ENCODE measurements at places on chromosomes 11 and 22.

GRCh38 chr11:64843686-64844329, 645 bp downstream of the CDC42BPG start:
- no peak for DNase-seq

GRCh38 chr22:49754696-49755630, 72.7 kb downstream of the BRD1 start:
- DNase-seq: no peak

DNA sequence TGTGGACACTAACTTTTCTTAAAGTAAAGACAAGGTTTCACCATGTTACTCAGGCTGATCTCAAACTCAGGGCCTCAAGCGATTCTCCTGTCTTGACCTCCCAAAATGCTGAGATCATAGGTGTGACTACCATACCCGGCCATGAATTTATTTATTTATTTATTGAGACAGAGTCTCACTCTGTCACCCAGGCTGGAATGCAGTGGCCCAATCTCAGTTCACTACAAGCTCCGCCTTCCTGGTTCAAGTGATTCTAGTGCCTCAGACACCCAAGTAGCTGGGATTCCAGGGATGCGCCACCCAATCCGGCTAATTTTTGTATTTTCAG, 29.7 kb upstream of the PCF11 start:
- no peak for DNase-seq

DNA sequence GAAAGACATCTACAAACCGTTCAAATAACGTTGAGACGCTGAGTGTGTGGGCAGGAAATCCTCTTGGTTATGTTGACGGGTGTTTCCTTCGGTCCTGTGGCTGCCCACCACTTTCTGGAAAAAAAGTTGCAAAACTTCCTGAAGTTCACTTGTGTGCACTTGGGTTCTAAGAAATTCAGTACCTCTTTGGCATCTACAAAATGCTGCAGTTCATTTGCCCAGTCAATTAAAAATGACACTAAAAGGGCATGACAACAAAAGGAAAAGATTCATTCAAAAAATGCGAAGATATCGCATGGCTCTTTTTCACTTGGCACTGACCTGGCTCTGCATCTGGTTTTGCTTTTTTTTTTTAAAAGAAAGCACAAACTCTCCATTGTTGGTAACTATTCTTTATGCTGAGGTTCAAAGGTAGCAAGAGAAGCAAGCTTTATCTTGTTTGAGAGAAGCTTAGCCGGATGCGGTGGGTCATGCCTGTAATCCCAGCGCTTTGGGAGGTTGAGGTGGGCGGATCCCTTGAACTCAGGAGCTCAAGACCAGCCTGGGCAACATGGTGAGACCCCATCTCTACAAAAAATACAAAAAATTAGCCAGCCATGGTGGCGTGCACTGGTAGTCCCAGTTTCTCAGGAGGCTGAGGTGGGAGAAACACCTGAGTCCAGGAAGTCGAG, 10.6 kb upstream of the XBP1 start:
- DNase-seq: peak; percentile 27

DNA sequence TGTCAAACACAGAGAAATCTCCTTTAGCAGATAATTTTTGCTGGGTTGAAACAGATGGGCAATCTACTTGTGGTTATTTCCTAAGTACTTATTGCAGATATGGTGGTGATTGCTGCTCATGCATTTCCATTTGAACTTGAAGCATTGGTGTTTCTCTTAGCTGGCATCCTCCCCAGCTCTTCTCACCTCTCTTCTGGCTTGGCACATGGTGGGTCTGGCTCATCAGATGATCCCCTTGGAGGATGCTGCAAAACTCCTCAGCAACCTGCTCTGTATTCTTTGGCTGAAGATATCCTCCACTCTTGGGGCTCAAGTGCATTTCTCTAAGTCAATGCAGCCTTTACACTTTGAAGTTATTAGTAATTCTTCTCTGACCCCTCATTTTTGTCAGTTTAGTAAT, 87.3 kb upstream of the MYO18B start:
- DNase-seq: no peak

GRCh38 chr11:45085646-45086501, 60.6 kb upstream of the PRDM11 start:
- no peak for DNase-seq

GRCh38 chr11:5684036-5684645, 733 bp downstream of the TRIM5 start:
- DNase-seq: peak; percentile 10

- DNase-seq: peak; percentile 30
Measured at GRCh38 chr11:117985953-117986887, at the start of gene IL10RA. Gene IL10RA, plus strand, starts transcription at chr11:117986394. Its CDS starts 74 bp downstream, at chr11:117986468.
